Brain pericyte (primary cell): ENCODE measurements at places on chromosomes 1 and 21.

GRCh38 chr1:185349556-185349955, 32.5 kb upstream of the IVNS1ABP start:
- DNase-seq = no peak

DNA sequence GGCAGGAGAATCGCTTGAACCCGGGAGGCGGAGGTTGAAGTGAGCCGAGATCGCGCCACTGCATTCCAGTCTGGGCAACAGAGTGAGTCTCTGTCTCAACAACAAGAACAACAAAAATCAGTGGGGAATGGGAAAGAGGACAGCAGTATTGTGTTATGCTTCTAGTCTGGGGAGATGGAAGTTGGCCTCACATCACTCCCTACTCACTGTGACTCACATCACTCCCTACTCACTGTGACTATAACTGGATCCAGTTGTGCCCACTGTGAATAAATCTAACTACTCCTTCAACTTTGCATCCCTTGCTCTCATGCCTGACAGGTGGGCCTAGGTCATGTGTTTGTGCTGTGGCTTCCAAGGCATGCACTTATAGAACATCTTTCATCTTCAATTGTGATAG, 285.4 kb upstream of the USP24 start:
- DNase-seq = no peak

GRCh38 chr21:43188592-43189210, 19.9 kb downstream of the CRYAA start:
- DNase-seq = no peak

DNA sequence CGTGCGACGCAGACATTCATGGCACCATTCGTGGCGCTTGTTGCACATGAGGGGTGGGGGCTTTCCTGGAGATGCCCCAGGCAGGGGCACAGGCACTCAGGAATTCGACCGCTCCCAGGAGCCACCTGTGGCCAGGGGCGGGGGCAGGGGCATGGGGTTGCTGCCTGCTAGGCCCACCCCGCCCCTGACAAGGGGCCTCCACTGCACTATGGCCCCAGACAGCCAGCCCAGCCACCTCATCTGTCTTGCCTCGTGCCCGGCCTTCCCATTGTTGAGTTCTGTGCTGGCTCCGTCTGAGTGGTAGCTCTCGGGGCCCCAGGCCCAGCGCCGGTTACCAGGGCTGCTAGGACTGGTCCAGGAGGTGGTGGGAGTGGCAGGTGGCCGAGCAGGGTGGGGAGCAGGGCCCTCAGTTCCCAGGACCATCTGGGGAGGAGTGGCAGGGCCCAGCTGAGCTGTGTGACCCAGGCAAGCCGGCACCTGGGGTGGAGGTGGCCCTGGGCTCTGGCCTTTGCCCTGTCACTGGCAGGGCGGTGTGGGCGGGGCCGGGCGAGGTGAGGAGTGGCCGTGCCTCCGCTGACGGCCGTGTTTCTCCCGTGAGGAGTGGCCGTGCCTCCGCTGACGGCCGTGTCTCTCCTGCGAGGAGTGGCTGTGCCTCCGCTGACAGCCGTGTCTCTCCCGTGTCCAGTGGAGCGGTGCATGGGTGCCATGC, 1.9 kb downstream of the PLCH2 start:
- no peak for DNase-seq

- DNase-seq = no peak
These were observed 10.6 kb upstream of the MYSM1 start for GRCh38 chr1:58710190-58711085.

GRCh38 chr21:45991606-45992300, 10.2 kb downstream of the COL6A1 start:
- no peak for DNase-seq

DNA sequence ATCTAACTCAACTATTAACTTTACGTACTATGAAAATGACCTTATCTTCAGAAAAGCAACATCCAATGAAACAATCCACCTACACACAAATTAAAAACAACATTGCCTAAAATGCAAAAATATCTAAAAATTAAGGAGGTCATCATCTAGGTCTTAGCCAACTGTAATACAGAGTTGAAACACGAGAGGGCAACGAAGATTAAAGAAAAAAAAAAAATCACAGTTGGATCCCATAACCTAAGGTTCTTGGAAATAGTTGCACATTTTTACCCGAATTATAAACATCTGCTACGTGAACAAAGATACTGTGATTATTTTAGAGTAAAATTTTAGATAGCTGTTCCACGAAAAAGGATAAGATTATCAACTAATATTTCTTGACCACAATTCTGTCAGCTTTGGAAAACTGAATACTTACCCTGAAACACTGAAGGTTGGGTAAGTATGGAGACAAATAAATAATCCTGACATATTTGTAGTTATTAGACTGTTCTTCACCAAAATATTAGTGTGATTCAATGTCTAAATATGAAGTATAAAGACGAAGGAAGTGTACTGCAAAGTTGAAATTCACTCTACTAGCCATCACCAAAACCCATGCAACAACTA, 88.0 kb upstream of the AK4 start:
- no peak for DNase-seq

DNA sequence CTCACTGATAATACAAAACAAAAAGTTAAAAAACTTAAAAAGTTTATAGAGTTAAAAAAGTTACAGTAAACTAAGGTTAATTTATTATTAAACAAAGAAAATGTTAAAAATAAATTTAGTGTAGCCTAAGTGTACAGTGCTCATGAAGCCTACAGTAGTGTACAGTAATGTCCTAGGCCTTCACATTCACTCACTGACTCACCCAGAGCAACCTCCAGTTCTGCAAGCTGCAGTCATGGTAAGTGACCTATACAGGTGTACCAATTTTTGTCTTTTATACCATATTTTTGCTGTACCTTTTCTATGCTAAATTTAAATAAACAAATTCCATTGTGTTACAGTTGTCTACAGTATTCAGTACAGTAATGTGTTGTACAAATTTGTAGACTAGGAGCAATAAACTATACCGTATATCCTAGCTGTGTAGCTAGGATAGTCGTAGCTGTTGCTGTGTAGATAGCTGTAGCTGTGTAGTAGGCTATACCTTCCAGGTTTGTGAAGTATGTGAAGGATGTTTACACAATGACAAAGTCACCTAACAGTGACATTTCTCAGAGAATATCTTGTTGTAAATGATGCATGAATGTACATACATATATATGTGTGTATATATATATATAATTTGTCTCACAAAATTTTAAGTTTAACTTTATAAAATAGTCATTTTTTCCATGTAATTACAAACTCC, 140.2 kb downstream of the TGFB2 start:
- no peak for DNase-seq

GRCh38 chr1:119623678-119624077, 24.4 kb downstream of the ZNF697 start:
- DNase-seq = no peak

DNA sequence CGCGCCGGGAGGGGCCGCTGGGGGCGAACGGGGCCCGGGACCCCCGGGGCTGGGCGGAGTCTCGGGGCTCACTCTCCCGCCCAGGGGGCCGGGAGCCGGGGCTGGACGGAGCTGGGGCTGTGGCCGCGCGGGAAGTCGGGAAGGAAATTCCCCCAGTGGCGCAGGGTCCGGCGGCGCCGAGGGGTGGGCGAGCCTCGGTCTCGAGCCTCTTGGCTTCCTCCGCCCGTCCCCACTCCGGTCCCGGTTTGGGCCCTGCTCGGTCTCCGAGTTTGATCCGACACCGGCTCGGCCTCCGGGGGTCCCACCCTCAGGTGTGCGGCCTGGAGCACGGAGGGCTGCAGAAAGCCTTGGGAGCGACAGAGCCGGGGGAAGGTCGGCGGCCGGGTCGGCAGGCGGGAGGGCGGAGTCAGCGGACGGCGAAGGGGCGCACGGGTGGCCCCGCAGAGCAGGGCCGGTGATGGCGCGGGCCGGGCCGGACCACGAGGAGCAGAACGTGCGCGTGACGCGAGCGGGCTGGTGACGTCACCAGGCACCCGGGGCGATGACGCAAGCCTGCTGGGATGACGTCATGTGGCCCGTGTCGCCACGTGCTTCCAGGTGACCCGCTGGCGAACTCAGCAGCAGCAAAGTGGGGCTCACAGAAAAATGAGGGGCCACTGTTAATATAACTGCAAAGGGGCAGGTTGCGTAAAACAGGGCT, 610 bp upstream of the HES4 start:
- peak; percentile 89 for DNase-seq

- no peak for DNase-seq
These were observed 118.1 kb downstream of the SPSB1 start for GRCh38 chr1:9410737-9411297.
